GM23248 (cell line): ENCODE measurements at places on chromosomes 5 and 9. TPM values are rescaled to one million over a fixed set of nuclear protein-coding genes. Genes with fewer than 3 reads are reported as not detected.

Gene SLC36A2
- not detected in 2 replicates for total RNA-seq

Gene ADGRV1
- not detected in 2 replicates for total RNA-seq

Gene CCDC171
- 0.76 and 3.5 TPM in 2 replicates for total RNA-seq

Gene PCDHGA1
- total RNA-seq, result 0.38 and 1.8 TPM in 2 replicates

Gene AJM1
- 0.89 and 1.4 TPM in 2 replicates for total RNA-seq

Gene NMUR2
- total RNA-seq, result not detected in 2 replicates

Gene QRFP
- not detected in 2 replicates for total RNA-seq

Gene TMEM215
- not detected in 2 replicates for total RNA-seq

Gene PCDHB4
- total RNA-seq, result 0.22 and 0.63 TPM in 2 replicates

Gene NFX1
- 20.4 and 23.8 TPM in 2 replicates for total RNA-seq

Gene CHSY3
- total RNA-seq, result 2.4 and 4.2 TPM in 2 replicates

Gene GRM6
- total RNA-seq, result not detected in 2 replicates

Gene DRD1
- total RNA-seq, result not detected in 2 replicates

Gene PPP3R2
- total RNA-seq, result not detected in 2 replicates

Gene FCN2
- total RNA-seq, result not detected in 2 replicates

Gene PRDM9
- total RNA-seq, result not detected in 2 replicates

Gene ARL15
- 7.8 and 15.4 TPM in 2 replicates for total RNA-seq

Gene FYB1
- total RNA-seq, result under 0.01 TPM in 1 of 2 replicates, not detected in the other

Gene FREM1
- 0.11 and 0.51 TPM in 2 replicates for total RNA-seq

Gene LRRC26
- total RNA-seq, result not detected in 2 replicates

Gene TOR2A
- total RNA-seq, result 2.9 and 9.0 TPM in 2 replicates

Gene ANKRD18B
- 0.11 TPM in 1 of 2 replicates, not detected in the other for total RNA-seq

Gene ACSL6
- total RNA-seq, result 0.11 TPM in 1 of 2 replicates, not detected in the other

Gene SLC36A3
- not detected in 2 replicates for total RNA-seq

Gene DNAH5
- 0.13 and 1.4 TPM in 2 replicates for total RNA-seq

Gene MARVELD2
- 2.8 and 5.5 TPM in 2 replicates for total RNA-seq

Gene GLDC
- 0.11 TPM in 1 of 2 replicates, not detected in the other for total RNA-seq

Gene AQP3
- not detected in 2 replicates for total RNA-seq

Gene PTGDS
- total RNA-seq, result not detected in 2 replicates

Gene MLANA
- not detected in 2 replicates for total RNA-seq

Gene HSPB3
- 4.1 and 12.3 TPM in 2 replicates for total RNA-seq

Gene BARHL1
- not detected in 2 replicates for total RNA-seq

Gene CARD9
- 0.11 TPM in 1 of 2 replicates, not detected in the other for total RNA-seq

Gene PCDHA5
- not detected in 2 replicates for total RNA-seq

Gene COL15A1
- total RNA-seq, result 16.8 and 17.8 TPM in 2 replicates

Gene ZDHHC11
- total RNA-seq, result 0.65 TPM in 1 of 2 replicates, not detected in the other

Gene ADCY2
- not detected in 2 replicates for total RNA-seq

Gene DNM1
- total RNA-seq, result 11.3 and 12.1 TPM in 2 replicates

Gene PDE6A
- total RNA-seq, result not detected in 2 replicates

Gene SPATA31E1
- not detected in 2 replicates for total RNA-seq

Gene TCF7
- 1.4 and 2.5 TPM in 2 replicates for total RNA-seq

Gene NUTM2G
- total RNA-seq, result not detected in 2 replicates

Gene RNF180
- total RNA-seq, result 0.32 TPM in 1 of 2 replicates, not detected in the other

Gene FOXD4L5
- not detected in 2 replicates for total RNA-seq
